ENCODE measurements at places on chromosomes 3 and 15.

- no peak for DNase-seq
Observed at GRCh38 chr3:104885214-104885814, 481.4 kb upstream of the ALCAM start.

DNA sequence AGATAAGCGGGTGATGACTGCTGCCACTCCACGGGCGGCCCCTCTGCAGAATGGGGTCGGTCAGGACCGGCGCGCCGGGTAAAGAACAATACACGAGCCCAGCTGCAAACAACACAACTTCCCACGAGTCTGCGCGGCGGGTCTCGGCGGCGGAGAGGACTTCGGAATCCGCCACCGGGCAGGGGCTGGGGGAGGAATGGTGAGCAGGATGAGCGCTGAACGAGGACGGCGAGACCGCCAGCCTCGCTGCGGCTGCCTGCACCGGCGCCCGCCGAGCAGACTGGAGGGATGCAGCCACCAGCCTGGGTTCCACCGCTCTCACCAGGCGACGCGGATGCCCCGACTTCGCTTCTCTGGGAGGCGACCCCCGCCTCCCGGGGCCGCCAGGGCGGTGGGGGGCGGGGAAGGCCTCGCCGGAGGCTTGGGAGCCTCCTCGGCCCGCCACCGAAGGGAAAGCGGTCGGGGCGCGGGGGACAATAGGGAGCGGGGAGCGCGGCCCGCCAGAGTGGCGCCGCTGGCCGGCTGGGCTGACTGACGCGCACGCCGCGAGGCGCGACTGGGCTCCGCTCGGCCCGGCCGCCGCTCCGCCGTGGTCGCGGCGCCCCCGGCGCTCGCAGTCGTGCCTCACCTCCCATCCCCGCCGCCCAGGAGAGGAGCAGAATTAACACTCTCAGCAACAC lies 515 bp downstream of the ADAM10 start:
- DNase-seq: no peak

GRCh38 chr3:188929137-188929536 lies 242.6 kb upstream of the TPRG1 start:
- DNase-seq: no peak

DNA sequence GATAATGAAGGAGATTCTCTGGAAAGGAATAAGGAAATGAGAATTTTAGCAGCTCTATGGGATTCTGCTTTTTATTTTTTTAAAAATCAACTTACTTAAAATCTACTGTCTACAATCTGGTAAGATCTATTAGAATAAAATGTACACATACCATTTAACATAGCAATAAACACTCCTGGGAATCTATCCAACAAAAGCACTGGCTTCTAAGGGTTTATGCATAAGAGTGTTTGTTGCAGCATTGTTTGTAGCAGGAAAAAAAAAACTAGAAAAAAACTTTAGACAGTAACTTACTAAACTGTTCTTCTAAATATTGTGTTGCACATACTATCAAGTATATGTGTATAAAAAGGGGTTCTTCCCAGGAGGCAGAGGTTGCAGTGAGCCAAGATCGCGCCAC lies 15.7 kb upstream of the RBP1 start:
- DNase-seq: peak; percentile 49

GRCh38 chr15:29740692-29741311 lies 81.5 kb downstream of the TJP1 start:
- no peak for DNase-seq

DNA sequence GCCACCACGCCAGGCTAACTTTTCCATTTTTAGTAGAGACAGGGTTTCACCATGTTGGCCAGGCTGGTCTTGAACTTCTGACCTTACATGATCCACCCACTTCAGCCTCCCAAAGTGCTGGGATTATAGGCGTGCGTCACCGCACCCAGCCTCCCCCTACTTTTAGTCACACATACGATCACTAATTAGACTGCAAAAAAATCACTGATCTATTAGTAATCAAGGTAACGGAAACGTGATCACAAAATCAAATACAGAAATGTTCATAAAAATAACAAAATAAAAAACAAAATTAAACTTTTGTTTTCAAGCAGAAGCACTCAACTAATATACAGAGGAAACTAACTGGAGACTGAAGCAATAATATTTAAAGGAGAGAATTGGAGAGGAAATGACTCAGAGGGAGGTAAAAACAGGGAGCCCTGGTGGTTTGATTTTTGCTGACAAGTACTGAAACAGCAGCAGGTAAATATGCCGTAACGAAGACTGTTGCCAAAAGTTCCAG lies 4.6 kb downstream of the WDR53 start:
- peak; percentile 29 for DNase-seq

- no peak for DNase-seq
Observed at GRCh38 chr15:65806397-65806796, 14.3 kb upstream of the DENND4A start.

- no peak for DNase-seq
Observed at GRCh38 chr3:99548674-99549073, 89.7 kb upstream of the COL8A1 start.

- peak; percentile 72 for DNase-seq
Observed at GRCh38 chr3:179563271-179563783, 601 bp downstream of the ACTL6A start.

- no peak for DNase-seq
Observed at GRCh38 chr15:41336549-41336948, 3.9 kb downstream of the NUSAP1 start.

GRCh38 chr3:66140743-66141372 lies 79.9 kb upstream of the SLC25A26 start:
- DNase-seq: no peak

GRCh38 chr15:44394562-44394961 lies 32.9 kb upstream of the CTDSPL2 start:
- no peak for DNase-seq
